ENCODE measurements at places on chromosomes 4 and X. TPM values are rescaled to one million over a fixed set of nuclear protein-coding genes. Genes with fewer than 3 reads are reported as not detected.

The TCP11X2 gene
- total RNA-seq = not detected

The DCAF8L2 gene
- total RNA-seq = not detected

The MAGEC2 gene
- not detected for total RNA-seq

The TMSB15A gene
- total RNA-seq = 8.9 TPM

The CC2D2A gene
- total RNA-seq = 32.3 TPM

The VBP1 gene
- total RNA-seq = 72.4 TPM

The VCX2 gene
- not detected for total RNA-seq

All from tongue (tissue), 3 donors.